Fibroblast of skin of right quadriceps (primary cell): ENCODE measurements at places on chromosomes 7 and 10.

- peak; percentile 58 for DNase-seq
Observed at GRCh38 chr10:88386821-88387773, 196.0 kb downstream of the RNLS start.

DNA sequence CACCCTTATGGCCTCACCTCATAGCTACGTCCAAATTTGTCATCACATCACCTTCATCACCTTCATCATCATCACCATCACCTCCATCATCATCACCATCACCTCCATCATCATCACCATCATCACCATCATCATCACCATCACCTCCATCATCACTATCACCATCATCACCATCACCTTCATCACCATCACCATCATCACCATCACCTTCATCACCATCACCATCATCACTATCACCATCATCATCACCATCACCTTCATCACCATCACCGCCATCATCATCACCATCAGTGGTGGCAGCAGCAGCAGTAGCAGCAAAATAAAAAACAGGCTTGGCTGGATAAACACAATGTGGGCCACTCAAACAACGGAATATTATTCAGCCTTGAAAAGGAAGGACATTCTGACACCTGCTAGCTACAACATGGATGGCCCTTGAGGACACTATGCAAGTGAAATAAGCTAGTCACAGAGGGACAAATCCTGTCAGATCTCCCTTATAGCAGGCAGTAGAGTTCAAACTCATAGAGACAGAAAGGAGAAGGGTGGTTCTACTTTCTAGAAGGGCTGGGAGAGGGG lies 47.7 kb upstream of the PDGFA start:
- DNase-seq: no peak

DNA sequence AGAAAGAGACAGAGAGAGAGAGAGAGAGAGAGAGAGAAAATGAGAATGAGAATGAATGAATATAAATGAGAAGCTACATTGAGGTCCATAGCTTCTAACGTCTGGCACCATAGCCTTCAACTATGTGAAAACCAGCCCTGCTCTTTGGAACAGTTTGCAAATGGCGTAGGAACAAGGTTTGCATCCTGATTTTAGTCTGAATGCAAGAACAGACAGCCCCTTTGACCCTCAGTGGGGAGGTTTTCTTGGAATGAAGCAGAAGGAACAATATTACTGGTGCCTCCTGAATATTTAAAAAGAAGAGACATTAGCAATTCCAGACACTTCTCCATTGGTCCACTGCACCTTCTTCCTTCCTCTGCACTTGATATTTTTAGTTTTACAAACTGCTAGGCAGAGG lies 23.0 kb downstream of the LHPP start:
- DNase-seq: no peak

DNA sequence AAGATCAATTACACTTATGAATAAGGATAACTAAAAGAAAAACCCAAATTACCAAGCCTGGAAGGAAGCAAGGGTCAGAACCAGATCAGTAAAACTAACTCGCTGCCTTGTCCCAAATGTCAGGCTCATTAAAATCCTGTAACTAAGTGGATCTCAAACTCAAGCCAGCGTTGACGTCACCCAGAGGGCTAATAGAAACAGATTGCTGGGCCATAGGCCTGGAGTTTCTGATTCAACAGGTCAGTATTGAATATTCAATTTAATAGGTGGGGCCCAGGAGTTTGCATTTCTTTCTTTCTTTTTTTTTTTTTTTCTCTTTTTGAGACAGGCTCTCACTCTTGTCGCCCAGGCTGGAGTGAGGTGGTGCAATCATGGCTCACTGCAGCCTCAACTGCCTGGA lies 397.0 kb downstream of the CALN1 start:
- DNase-seq: no peak

DNA sequence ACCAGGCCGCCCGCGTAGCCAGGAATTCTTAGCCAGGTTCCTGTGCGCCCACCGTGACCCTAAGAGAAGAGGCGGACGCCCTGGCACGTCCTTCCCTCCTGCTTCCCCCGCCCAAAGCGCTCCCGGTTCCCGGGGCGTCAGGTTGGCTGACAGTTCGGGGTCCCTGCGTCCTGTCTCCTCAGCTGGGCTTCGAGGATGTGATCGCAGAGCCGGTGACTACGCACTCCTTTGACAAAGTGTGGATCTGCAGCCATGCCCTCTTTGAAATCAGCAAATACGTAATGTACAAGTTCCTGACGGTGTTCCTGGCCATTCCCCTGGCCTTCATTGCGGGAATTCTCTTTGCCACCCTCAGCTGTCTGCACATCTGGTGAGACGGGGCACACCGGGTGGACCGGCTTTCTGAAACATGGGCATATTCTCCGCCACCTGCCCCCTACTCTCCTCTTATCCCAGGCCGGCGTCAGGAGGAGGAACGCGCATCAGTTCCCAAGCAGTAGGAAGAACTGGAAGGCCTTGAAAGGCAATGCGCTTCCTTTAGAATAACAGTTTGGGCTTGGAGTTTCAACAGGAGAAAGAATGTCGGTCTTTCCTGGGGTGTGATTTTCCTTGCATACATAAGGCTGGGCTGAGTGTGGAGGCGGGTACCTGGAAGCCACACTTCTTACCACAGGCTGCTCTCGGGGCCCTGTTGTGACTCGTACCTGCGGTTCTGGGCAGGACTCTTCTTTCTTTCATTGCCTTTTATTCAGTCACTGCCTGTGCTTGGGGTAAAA lies 728 bp downstream of the CAV2 start:
- DNase-seq: peak; percentile 52

DNA sequence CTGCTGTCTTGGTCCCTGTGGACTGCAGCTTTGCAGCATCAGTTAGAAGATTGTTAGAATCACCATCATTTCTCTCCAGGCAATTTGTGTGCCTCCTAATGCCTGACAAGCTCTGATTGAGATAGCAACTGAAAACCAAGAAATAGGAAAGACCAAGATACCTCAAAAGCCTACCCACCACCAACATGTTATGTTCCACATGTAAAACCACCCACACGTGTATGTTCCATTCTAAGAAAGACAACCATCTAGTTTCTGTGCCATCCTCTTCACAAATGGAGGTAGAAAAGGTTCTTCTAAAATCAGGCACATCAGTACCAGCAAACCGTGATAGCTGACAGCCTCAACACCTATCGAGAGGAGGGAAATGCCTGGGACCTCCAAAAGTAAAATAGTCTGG lies 46.9 kb downstream of the TASOR2 start:
- no peak for DNase-seq

DNA sequence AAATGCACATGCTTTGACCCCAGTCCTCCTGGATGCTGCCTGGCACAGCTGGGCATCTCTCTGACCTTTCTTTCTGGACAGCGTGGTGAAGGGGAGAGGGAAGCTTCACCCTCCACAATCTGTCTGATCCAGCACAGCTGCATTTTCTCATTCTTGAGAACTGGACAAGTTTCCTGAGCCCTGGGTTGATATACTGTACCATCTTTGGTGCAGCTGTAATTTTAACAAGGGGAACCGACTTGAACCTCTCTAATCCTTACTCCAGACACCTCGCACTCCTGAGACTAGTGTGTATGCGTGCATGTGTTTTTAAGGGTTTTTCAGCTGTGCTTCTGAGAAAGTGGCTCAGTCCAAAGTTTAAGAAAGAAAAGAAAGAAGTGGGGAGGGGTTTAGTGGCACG lies 655.7 kb downstream of the INHBA start:
- DNase-seq: no peak

GRCh38 chr7:13336227-13336626 lies 648.8 kb downstream of the ARL4A start:
- DNase-seq: peak; percentile 68

- DNase-seq: no peak
Observed at GRCh38 chr10:15781381-15781960, 61.7 kb upstream of the ITGA8 start.

GRCh38 chr7:134995239-134996096 lies 9.2 kb downstream of the AGBL3 start:
- no peak for DNase-seq

DNA sequence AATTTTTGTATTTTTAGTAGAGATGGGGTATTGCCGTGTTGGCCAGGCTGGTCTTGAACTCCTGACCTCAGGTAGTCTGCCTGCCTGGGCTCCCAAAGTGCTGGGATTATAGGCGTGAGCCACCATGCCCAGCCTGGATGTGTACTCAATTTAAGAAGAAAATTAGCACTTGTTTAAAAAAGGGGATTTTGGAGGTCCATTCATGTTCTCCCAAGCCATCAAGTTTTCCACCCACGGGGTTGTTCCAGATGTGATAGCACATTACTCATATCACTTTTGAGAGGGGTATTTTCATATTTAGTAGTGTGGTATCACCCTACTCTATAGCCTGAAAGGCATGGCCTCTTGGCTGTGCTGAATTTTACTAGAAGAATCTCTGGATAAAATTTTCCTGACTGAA lies 10.5 kb upstream of the SLC26A3 start:
- no peak for DNase-seq

- peak; percentile 26 for DNase-seq
Observed at GRCh38 chr10:116779076-116779687, 36.8 kb upstream of the HSPA12A start.

GRCh38 chr7:94396596-94396995 lies 1.9 kb downstream of the COL1A2 start:
- DNase-seq: peak; percentile 78

GRCh38 chr7:79300573-79300972 lies 152.9 kb downstream of the MAGI2 start:
- no peak for DNase-seq

DNA sequence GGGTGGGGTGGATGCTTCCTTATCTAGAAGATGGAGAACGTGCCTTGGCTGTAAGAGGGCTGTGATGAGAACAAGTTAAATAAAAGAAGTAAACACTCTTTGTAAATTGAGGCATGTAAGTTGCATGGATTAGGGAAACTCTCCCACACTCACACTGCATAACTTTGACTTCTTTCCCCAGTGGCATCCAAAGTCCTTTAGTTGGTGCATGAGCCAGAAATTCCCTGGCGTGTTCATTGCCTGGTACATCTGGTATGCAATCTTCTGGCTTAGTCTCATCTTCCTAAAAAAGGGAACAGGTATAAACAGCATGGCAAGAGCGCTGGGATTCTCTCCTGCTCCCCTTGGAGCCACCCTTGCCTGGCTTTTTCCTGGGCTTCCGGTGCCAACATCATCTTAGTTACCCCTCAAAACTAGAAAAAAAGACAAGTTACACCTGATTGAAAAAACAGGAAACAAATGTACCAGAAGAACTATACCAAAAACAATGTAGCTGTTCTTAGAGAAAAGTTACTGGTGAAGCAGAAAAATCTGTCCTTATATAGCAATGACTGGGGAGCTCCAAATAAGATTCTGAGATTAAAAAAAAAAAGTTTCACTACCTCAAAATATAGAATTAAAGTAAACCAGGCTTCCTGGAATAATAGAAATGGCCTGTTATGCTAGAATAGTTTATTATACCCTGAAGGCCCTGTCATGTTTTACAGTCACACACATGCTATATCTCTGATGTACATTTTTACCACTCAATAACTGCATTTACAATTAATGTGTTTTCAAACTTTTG lies 9.9 kb downstream of the RP9 start:
- DNase-seq: no peak
